Sigmoid colon (tissue), 7 donors: ENCODE measurements at places on chromosomes 12 and 14. TPM values are rescaled to one million over a fixed set of nuclear protein-coding genes. Genes with fewer than 3 reads are reported as not detected.

The SELPLG gene
- 26.1 TPM for polyA plus RNA-seq

GRCh38 chr14:54085232-54085761 is 128.7 kb upstream of the BMP4 start:
- no peak for DNase-seq
- H3K27ac ChIP-seq: no peak overlapping the region
- no peak overlapping the region for H3K4me3 ChIP-seq
- H3K27me3 ChIP-seq: no peaks in the 10 kb centered on the region
- no peaks in the 10 kb centered on the region for H3K36me3 ChIP-seq

GRCh38 chr14:102667703-102668102 is 75.3 kb downstream of the RCOR1 start:
- H3K27me3 ChIP-seq: no peaks in the 10 kb centered on the region
- H3K36me3 ChIP-seq: no peaks in the 10 kb centered on the region
- H3K4me3 ChIP-seq: no peak overlapping the region
- no peak overlapping the region for H3K27ac ChIP-seq

DNA sequence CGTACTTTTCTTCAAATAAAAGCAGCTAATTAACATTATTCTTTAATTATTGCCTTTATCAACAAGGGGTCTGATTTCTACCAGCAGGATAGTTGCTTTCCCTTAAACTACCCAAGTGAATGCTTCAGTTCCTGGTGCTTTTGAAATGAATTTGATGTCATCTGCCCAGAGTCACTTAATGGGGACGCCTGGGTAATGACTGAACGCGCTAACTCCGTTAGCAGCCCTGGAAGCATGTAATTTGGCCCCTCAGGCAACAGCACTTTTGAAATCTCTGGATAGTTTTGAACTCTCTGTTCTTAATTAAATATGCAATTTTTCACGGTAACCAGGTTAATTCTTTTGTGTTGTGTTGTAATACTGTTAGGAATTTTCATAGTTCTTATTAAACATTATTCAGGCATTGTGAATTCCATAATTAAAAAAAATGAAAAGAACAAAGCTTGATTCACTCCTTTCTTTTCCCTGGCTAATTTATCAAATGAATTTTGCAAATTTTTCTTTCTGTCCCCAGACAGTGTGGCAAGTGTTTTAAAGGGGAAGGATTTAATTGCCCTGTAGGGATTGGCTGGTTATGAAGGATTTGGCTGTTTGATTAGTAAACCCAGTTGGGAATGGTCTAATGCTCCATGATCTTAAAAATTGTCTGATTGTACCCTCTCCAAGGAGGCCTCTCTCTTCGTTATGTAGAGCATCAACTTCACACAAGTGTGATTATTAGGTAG is 137.5 kb upstream of the MYL2 start:
- no peaks in the 10 kb centered on the region for H3K4me1 ChIP-seq
- H3K27me3 ChIP-seq: no peaks in the 10 kb centered on the region
- H3K36me3 ChIP-seq: no peaks in the 10 kb centered on the region
- no peak for DNase-seq

DNA sequence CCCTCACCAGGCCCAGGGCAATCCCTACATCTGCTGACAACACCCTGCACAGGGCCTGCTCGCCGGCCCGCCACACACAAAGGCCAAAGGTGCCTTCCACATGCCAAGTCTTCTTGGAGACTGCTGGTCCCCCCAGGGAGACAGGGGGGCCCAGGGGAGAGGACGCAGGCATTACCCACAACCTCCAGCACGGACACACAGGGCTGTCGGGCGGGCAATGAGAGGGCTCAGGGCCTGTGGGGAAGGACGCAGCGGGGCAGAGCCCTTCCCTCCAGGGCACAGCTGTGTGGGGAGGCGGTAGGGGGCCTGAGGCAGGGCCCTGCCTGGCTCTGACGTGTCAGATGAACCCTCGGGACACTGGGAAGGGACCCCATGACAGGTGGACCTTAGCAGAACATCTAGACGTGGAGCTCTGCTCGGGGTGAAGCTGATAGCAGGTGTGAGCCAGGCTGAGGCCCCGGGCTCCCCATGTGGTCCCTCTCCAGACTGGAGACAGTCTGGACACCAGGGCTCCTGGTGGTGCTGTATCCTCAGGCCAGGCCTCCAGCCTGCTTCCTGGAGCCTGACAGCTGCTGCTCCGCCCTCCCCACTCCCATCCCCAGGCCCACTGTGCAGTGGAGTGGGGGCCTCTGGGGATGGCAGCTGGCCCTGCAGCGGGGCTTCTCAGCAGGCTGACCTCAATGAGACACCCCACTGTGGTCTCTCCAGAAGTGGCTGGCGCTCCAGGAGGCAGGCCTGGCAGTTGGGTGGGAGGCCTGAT is 31.6 kb upstream of the NUDT14 start:
- H3K27me3 ChIP-seq: no peaks in the 10 kb centered on the region
- no peak overlapping the region for H3K4me3 ChIP-seq
- no peak overlapping the region for H3K27ac ChIP-seq
